ENCODE measurements at places on chromosomes 7 and 10. TPM values are rescaled to one million over a fixed set of nuclear protein-coding genes. Genes with fewer than 3 reads are reported as not detected.

DNA sequence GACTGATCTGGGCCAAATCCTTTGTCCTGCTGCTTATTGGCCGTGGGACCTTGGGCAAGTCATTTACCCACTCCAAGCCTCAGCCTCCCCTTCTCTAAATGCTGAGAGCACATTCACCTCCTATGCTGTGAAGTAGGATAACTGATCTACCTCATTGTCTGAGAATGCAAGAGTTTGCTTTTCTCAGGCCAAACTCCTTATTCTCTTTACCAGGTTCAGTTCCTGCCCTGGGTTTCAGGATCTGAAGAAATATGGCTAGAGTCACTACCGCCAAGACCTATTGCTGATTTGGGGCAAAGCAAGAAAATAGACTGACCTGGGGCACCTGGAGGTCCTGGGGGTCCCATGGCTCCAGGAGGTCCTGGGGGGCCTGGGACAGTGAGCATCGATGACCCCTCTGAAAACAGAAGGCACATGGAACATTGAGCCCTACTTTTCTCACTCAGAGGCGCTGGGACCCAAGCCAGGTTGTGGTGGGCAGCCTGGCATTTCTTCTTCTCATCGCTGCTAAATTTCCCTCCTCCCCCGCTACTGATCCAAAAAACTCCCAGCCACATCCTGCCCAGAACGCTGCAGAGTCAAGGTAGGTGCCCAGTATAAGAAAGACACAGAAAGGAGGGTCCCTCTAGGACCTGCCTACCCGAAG lies 42.4 kb downstream of the COL17A1 start:
- H3K27me3 ChIP-seq: no peaks in the 10 kb centered on the region
- H3K36me3 ChIP-seq: no peaks in the 10 kb centered on the region
- no peak overlapping the region for H3K27ac ChIP-seq
- H3K4me3 ChIP-seq: no peak overlapping the region
- no peaks in the 10 kb centered on the region for H3K4me1 ChIP-seq

- H3K27ac ChIP-seq: peak overlapping the region; percentile 76
- no peaks in the 10 kb centered on the region for H3K36me3 ChIP-seq
- no peak overlapping the region for H3K4me3 ChIP-seq
- no peak for DNase-seq
- H3K4me1 ChIP-seq: peaks cover 4% of the 10 kb centered on the region
- no peaks in the 10 kb centered on the region for H3K27me3 ChIP-seq
Observed at GRCh38 chr10:10911035-10911434, 106.6 kb upstream of the CELF2 start.

- no peak overlapping the region for H3K27ac ChIP-seq
- H3K36me3 ChIP-seq: no peaks in the 10 kb centered on the region
- no peak overlapping the region for H3K4me3 ChIP-seq
- H3K4me1 ChIP-seq: no peaks in the 10 kb centered on the region
Observed at GRCh38 chr7:79436378-79436777, 17.1 kb downstream of the MAGI2 start.

Gene CRHR2
- 0.02 TPM for polyA plus RNA-seq

Gene EFCAB10
- polyA plus RNA-seq: 4.5 TPM

Measured in lung (tissue), 17 donors.